NCI-H446 (cell line): ENCODE measurements at places on chromosomes 1 and 21.

- DNase-seq = no peak
Measured at GRCh38 chr1:29414086-29414485, 177.8 kb downstream of the PTPRU start.

DNA sequence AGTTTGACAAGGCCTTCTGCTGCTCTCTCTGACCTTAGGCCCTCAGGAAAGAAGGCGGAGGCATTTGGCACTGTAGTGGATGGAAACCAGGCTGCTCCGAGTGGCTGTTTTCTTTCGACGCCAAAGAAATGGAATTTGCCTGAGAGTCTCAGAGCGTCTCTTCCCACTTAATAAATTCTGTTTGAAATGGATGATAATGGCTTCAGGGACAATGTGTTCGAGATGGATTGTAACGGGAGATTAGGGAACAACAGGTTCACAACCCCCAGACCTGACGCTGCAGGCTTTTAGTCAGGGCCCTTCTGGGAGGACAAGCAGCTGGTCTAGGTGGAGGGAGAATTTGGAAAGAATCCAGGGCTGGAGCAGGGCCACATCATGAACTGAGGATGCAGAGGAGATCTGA is 58.6 kb downstream of the TLR5 start:
- no peak for DNase-seq

- DNase-seq = no peak
Measured at GRCh38 chr1:205575294-205575885, 56.4 kb downstream of the ELK4 start.

- peak; percentile 87 for DNase-seq
Measured at GRCh38 chr1:156129687-156130577, 15.4 kb downstream of the LMNA start.

GRCh38 chr1:93426181-93426580 is 21.7 kb upstream of the FNBP1L start:
- DNase-seq = no peak

DNA sequence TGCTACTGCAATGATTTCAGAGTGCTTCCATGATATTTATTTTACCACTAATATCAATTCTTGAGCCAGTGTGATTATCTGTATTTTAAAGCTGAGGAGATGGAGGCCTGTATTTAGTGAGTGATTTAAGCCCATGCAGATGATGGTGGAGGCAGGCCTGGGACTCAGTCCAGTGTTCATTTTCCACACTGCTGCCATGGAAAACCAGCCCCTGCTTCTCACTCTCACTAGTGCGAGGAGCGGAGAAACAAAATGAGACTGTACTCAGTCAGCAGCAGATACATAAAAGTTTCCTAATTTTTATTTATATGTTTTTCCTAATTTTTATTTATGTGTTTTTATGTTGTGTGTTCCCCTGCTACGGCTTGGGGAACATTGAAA is 32.8 kb downstream of the LRRC8B start:
- DNase-seq = no peak

DNA sequence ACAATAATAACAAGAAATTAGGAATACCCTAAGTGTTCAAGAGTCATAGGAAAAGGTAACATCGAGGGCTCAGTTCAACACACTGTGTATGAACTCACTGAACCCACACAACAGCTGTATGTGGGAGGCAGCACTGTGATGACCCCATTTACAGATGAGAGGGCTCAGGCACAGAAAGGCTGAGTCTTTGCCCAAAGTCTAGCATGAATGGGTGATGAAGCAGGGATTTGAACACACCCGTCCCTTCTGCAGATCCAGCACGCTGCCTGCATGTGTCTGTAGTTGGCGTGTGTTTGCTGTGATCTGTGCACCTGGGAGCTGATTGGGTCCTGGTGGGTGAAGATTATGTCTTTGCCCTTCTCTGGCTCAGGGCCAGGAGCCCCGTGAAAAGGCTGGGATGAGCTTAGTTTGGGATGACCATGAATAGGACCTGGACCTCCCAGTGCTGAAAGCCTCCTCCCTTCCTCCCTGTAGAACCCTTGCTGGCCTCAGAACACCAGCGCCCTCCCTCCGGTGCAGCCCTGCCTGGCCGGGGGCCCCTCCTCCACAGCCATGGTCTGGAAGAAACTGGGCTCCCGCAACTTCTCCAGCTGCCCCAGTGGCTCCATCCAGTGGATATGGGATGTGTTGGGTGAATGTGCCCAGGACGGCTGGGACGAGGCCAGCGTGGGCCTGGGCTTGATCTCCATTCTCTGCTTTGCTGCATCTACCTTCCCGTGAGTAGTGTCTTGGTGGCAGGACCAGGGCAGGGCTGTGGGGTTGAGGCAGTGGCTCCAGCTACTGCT is 5.2 kb downstream of the SLC66A1 start:
- DNase-seq = no peak

GRCh38 chr1:167554028-167554779 is 642 bp upstream of the CREG1 start:
- DNase-seq = no peak

DNA sequence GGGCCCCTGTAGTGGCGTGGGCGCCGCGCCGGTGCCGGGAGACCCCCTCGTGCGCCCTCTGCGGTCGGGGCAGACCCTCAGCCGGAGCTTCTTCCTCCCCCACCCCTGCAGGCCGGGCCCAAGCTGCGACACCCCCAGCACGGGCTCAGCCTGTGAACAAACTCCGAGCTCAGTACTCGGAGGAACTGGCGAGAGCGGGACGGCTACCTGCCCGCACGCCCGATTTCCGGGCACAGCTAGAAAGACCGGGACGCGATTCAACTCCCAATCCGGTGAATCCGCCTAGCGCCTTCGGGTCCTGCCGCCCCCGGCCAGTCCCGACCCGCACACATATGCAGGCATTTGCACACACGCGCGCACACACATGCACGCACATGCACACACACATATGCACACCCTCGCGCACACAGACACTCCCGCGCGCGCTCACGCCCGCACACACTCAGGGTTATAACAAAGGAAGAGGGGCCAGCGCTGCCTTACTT is 580 bp upstream of the BLACAT1 start:
- DNase-seq = no peak

DNA sequence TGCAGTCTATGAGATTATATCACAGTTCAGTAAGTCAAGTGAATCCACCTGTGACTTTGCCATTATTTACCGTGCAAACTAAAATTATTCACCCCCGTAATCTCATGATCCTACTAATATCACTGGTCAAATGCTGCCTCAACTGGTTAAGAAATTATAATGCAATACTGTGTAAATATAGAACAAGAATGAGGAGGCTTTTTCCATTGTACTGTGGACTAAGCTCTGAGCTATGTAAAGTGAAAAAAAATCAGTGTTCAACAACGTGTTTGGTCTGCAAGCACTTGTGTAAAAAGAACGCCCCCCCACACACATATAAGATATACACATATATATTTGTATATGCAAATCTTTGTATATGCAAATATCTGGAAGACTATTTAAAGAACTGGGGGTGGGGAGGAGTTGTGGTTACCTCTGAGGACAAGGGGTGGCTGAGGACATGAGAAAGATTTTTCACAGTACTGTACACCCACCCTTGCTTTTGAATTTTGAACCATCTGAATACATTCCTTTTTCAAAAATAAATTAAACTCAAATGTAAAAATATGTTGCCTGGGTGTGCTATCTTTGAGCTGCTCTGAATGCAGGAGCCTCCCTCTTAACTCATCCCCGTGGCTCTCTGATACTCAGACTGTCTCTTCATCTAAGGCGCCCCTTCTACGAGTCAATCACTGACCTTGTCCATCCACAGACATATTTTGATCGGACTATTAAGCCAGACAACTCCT is 57.0 kb downstream of the PTP4A2 start:
- no peak for DNase-seq

DNA sequence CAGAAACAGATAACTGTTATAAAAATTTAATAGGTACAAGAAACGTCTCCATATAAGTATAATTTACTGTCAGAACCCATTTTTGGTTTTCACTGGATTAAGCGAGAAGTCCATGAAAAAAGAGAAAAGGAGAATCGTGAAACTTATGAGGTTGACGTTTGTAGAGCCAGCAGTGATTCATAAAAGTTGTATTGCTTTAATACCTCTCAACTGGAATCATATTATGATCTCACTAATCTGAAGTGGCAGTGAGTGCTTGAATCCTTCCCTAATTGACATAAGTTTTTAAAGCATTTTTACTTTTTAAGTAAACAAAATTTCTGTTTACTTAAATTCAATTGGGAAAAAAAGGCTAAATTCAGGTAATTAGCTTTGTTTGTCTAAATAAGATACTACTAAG is 315.3 kb downstream of the TPR start:
- no peak for DNase-seq
